ENCODE measurements at places on chromosomes 12 and 14.

DNA sequence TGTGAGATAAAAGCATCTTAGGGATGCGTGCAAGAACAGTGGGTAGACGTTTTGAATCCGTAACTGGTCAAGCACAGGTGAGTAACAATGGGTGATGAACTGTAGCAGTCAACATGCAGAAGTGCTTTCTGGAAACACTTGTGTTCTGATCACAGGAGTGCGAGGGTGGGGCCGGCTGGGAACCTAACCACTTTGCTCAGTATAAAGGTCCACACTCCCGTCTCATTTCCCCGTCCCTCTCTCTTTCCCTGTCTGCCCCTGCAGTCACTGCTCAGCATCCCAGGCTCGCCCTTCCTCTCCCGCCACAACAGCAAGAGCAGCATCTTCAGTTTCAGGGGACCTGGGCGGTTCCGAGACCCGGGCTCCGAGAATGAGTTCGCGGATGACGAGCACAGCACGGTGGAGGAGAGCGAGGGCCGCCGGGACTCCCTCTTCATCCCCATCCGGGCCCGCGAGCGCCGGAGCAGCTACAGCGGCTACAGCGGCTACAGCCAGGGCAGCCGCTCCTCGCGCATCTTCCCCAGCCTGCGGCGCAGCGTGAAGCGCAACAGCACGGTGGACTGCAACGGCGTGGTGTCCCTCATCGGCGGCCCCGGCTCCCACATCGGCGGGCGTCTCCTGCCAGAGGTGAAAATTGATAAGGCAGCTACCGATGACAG, 127.1 kb downstream of the FIGNL2 start:
- DNase-seq = peak; percentile 7

DNA sequence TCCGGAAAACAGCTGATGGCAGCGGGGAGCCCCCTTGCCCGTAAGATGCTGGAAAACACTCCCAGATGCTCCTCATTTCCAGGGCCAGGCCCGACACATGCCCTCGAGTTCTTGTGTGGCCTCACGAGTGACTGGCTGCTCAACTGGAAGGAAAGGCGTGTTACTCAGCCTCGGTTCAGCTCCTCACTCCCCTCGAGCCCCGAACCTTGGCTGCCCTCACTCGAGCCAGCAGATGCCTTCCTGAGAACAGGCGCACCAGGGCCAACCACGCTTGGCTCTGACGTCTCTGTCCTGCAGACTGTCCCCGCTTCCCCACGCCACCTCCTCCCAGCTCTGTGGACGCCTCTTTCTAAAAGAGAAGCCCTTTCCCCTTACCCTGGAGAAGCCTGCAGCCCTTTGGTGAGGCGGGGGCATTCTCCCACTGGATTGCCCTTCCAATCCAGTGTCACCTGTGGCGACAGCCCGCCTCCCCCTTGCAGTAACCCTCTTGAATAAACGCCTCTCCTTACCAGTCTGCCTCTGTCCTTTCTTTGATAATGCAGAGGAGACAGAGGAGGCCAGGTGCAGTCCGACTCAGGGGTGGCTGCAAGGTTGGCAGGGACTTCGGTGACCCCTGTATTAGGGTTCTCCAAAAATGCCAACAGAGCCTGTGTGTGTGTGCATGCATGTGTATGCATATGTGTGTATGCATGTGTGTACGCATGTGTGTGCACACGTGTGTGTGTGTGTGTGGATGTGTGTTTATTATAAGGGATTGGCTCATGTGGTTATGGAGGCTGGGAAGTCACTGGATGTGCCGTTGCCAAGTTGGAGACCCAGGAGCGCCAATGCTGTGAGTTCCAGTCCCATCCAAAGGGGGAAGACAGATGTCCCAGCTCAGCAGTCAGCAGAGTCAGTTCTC, 166.3 kb downstream of the KIF26A start:
- no peak for DNase-seq

DNA sequence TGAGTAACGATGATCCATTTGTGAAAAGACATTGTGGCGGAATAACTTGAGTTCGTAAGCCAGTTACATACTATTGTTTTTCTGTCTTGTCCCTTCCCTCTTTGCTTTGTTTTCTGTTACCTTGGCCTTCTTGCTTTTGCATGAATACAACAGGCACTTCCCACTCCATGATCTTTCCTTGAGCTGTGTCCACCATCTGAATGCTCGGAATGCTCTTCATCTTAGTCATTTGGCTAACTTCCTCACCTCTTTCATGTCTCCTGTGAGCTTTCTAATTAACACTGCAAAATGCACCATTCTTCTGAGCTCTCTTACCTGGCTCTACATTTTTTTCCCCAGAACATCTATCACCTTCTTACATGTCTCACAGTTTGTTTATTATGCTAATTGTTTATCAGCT, 10.0 kb downstream of the KNTC1 start:
- DNase-seq = no peak

- DNase-seq = no peak
Measured at GRCh38 chr12:12938541-12938940, 13.4 kb downstream of the GPRC5D start.

- peak; percentile 45 for DNase-seq
Measured at GRCh38 chr12:122421187-122421820, 1.2 kb downstream of the CLIP1 start.

- DNase-seq = no peak
Measured at GRCh38 chr14:52852810-52853521, 61.6 kb upstream of the GNPNAT1 start.

GRCh38 chr12:111347891-111348644, 20.8 kb downstream of the PHETA1 start:
- no peak for DNase-seq

DNA sequence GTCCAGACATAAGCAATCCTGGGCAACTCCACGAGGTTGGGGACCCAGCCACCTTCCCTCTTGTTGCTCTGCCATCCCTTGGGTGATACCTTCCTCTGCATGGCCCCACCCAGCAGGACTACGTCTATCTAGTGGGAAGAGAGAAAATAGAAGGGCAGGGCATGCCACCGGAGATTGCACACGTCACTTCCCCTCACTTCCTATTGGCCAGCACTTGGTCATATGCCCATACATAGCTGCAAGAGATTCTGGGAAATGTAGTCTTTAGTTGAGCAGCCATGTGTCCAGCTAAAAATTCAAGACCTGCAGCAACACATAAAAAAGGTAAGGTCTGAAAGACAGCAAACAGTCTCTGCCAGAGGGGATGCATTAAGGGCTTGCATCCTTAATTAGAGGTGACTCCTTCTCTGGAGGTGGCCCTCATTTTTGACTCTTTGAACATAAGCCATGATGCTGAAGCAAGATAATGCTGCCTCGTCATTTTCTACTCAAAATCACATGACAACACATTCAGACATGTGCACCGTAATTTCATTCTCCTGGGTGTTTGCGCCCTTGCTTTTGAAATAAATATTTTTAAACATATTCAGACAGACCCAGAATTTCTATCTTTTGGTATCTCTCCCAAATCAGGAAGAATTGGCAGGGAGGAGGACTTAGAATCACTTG, 91.8 kb upstream of the PWP1 start:
- no peak for DNase-seq

DNA sequence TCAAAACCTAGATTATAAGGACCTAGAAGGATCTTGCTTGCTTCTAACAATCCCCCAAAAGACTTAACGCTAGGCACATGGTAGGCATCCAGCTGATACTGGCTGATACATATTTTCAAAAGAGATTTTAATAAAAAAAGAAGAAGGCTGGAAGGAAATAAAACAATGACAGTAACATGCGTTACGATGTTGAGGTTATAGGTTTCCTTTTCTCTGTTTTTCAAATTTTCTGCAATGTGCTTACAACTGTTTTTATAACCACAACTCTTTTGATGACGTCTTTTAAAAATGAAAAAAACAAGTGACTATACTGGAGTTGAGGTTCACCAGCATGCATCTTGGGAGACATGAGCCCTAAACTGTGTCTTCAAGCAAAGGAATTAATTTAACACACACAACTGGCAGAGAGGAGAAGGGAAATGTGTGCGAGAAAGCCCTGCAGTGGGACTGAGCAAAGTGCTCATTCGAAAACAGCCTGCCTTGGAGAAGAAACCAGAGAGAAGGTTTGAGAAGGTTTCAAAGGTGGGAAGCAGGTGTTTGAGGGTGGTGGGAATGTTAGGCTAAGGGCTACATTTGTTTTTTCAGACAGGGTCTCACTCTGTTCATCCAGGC, 80.4 kb downstream of the DUSP16 start:
- no peak for DNase-seq

Measured in fibroblast of skin of abdomen (primary cell).